Spleen (tissue), 13 donors: ENCODE measurements at places on chromosomes 12 and 14.

DNA sequence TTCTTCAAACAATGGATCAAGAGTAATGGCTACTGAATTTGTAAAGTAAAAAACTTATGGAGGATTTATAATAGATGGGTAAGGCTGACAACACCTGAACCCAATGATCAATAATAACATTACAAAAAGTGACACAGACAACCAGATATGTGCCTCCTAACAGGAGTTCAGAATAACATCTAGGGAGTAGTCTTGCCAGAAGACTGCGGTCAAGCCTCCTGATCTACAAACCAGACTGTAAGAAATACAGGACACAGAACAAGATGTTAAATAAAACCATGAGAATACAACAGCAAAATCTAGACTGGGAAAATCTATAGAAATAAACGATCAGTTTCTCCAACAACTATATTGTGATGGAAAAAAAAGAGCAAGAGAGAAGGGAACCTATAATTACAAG lies 262.6 kb upstream of the TMTC1 start:
- DNase-seq = no peak

GRCh38 chr14:56603648-56604047 lies 24.1 kb downstream of the TMEM260 start:
- no peak for DNase-seq

- DNase-seq = no peak
Observed at GRCh38 chr12:109770104-109770860, 56.7 kb downstream of the FAM222A start.

DNA sequence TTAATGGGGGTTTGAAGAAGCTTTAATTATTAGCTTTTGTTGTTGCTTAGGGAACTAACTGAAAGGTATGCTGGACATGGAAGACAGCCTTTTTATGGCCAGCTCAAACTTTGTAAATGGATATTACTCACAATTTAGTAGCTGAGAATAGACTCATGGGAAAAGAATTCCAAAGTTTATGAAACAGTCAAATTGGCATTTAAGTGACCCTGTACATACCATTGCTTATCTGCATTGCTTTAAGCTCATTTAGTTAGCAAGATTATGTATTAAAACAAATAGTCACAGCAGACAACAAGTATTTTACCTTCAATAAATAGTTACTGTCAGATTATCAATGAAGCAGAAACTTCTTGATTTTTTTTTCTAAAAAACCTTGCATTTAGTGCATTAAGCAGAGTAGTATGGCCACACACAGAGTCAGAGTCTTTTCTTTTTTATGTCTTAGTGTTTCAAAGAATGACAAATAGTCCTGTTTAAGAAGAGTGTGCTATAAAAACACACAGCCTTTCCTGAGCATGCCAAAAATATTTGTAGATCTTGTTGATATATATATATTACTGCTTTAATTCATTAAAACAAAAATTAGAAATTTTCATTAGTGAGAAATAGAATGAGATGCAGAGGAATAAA lies 102.2 kb downstream of the TTC6 start:
- no peak for DNase-seq

DNA sequence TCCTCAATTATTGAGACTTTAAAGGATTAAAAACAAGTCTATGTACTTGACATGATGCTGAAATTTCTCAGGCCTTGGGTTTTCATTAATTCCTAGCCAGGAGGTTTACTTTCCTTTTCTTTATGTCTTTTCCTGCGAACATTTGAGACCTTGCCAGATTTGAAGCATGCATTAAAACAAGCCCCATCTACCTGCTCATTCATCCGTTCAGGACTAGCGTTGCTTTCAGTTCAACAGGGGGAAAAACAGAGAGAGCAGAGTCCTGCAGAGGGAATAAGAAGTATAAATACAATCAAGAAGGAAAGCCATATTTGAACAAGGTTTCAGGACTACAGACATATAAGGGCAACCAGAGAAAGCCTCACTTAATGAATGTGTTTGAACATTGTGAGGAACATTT lies 542.4 kb downstream of the DIO2 start:
- DNase-seq = no peak

DNA sequence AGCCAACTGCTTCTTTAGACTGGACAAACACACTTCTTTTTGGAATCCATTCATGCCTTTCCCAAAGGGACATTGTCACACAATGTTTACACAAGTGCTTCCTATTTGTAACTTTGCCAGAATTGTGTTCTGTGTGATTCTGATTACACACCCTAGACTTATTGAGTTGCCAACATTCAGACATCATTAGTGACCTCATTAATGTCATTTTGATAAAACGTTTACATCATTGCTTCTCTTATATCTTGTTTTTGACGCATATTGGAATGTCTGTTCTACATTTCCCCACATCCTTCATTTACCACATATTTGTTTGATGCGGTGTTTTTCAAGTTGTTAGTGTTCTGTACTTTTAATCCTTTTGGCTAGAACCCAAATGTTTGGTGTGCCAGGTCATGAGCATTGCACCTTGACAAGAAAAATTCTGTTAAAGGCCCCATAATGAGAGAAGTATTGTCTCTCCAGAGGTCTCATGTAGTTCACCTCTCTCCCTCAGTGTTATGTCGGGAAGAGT lies 305.5 kb downstream of the AEBP2 start:
- DNase-seq = no peak

DNA sequence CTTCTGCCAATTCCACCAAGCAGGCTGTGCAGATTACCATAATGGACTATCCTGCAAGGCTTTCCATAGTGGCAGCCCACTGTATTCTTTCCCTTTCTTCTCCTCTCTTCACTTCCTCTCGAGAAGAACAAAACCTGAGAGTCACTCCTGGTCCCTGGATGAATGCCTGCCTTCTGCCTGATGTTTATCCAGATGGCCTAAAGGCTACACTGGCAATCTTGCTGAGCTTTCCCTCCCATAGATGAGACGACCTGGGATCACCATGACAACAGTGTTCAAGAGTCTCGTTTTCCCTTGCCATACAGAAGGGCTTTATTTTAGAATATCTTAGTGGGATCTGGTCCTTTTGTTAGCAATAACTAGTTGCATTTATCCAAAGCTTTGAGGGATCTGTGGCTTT lies 142.3 kb downstream of the RTN1 start:
- DNase-seq = no peak

GRCh38 chr14:97046967-97047366 lies 249.8 kb downstream of the VRK1 start:
- no peak for DNase-seq

DNA sequence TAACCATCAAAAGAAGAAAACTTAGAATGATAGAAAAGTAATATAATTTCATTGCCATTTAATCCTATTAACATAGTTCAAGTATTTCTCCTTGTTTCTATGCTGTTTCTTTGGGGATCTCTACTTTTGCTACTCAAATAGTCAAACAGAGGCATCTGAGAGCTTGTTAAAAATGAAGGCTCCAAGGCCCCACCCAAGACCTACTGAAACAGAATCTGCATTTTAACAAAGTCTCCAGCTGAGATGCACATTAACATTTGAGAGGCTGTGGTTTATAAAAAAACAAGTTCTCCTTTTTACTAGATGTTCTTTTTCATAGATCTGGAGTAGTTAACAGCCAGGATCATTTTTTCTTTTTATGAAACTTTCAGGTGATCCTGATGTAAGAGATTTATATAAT lies 31.8 kb downstream of the PPFIA2 start:
- no peak for DNase-seq

- DNase-seq = peak; percentile 84
Observed at GRCh38 chr12:94263011-94263811, 114.8 kb downstream of the PLXNC1 start.
